ENCODE measurements at places on chromosomes 2 and 18.

DNA sequence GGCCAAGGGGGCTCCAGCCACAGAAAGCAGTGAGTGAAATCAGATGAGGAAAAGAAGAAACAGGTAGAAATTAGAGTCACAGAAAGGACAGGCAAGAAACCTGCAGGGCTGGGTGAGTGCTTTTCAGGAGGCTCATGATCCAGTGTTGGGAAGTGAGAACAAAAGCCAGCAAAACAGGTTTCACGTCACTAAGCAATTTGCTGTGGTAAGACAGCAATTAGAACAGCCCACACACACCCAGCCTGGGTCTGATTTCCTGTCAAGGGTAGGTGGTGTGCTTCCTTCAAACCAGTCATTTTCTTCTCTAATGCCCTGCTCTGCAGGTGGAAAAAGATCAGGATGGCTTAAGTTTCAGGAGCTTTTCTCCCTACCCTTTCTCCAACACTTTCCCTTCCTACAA, 52.9 kb upstream of the XDH start:
- DNase-seq = no peak

GRCh38 chr2:17164550-17164949, 353.7 kb downstream of the RAD51AP2 start:
- DNase-seq = no peak

DNA sequence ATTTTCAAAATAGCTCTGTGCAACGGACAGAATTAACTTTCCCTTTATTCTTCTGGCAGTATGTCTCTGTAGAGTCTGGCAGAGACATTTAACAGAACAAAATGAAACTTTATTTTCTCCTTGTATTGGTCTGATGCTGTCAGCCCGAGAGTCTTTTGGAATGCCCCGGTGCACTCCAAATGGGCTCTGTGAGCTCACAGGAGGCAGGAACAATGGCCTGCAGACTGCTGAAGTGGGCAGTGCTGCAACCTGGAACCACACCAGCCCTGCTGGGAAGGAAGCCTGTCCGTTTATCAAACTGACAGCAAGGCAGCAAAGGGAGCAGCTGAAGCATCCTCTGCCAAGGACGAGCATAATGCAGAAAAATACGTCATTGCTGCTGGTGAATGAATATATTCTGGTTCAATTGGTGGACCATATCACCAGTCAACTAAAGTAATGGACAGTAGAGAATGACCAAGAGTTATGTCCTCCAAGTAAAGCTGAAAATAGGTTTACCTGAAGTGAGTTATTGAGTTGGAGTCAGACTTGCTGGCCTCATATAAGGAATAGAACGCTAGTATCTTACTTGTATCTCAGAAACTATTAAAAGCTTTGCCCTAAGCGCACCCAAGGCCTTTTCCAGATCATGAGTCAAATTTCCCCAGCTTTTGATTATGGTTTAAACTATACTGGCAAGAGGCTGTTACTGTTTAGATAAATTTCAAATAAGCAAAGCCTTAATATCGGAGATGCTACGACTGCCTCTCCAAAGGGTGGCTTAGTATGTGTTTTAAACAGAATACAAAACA, 207.6 kb upstream of the TANK start:
- no peak for DNase-seq

DNA sequence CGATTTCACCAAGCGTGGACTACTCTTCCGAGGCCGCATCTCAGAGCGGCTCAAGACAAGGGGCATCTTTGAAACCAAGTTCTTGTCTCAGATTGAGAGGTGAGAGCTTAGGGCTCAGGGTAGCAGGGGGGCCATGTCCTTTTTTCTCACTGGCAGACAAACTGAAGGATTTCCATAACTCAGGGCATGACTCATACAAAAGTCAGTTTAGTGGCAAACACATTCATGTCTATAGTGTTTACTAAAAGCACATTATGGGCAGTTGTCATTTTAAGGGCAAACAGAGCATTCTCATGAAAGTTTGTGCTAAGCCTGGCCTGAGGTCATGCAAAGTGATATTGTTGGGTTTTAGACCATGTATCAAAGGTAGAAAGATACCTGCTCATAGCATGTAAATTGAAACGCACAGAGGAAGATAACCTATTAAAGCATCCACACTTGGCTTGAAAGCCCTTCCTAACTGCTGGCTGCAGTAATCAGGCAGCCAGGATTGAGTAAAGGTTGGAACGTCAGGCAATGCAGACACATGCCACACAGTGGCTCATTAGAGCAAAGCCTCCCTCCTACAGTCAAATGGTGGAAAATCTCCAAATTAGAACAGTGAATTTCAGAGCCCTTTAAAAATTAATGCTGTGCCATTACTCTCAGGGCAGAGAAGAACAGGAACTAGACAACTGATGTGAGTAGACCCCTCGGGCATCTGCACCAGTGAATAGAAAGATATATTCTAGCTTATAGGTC, 54.2 kb downstream of the HK2 start:
- peak; percentile 11 for DNase-seq

DNA sequence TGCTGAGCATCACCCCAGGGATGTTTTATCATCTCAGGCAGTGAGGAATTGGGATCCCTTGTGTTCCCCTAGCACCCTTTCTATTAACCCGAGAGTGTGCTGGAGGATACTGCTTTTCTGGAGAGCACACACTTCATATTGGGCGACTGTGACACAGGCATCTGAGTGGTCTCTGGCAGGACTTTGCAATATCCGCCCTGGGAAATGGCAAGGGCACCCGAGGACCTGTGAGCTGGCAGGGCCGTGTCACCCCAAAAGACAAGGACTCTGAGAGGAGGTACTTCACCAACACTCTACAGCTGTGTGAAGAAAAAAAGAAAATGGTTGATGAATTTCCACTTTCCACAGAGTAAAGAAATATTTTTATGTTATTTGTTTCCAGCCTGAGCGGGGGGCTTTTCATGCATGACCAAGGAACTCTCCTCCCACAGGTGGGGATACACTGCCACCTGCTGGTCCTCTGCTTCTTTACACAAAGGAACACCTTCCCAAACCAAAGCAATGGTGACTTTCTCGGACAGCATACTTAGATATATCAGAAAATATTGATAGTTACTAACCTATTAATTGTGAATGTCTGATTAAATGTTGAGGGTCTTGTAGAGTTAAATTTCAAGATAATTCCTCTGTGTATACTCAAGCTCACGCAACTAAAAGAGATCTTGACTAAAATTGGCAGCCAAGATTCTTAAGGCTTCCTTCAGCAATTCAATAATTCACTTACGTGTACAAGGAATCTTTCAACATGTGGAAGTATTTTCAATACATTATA, 45.9 kb upstream of the REG3G start:
- DNase-seq = peak; percentile 93

DNA sequence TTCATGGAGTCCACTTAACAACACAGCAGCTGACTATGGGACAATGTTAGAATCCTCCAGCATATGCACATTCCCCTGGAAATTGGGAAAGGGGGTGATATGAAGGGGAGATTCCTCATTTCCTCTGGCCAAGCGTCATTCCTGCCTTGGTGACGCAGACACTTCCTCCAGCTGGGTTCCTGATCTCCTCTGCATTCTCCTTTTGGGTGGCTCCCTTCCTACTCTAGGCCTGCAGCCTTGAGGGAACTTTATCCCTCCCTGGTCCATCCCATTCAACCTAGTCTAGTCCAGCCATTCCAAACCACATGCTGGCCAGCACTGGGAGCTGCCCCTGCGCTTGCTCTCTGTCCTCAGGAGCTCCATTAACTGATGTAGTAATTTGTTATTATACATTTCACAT, 216.8 kb downstream of the VAPA start:
- no peak for DNase-seq

- DNase-seq = no peak
Observed at GRCh38 chr18:27363872-27364271, 178.8 kb upstream of the CHST9 start.

GRCh38 chr2:29193681-29194080, 78.5 kb downstream of the CLIP4 start:
- no peak for DNase-seq

DNA sequence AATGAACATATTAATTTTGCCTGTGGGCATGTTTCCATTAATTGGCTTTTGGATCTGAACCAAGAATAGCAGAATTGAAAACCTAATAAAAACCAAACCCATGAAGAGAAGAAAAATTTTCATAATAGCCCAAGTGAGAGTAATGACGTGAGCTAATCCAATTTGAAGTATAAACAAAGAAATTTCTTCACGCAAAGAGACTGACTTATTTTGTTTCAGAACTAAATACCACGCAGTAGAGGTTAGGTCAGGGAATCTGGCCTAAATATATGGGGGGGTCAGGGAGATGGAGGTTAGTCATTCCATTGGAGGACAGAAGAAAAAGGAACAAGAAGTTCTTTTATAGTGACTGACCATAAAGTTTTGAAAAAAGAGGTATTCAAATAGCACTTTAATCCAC, 94.1 kb upstream of the CYP1B1 start:
- DNase-seq = no peak

DNA sequence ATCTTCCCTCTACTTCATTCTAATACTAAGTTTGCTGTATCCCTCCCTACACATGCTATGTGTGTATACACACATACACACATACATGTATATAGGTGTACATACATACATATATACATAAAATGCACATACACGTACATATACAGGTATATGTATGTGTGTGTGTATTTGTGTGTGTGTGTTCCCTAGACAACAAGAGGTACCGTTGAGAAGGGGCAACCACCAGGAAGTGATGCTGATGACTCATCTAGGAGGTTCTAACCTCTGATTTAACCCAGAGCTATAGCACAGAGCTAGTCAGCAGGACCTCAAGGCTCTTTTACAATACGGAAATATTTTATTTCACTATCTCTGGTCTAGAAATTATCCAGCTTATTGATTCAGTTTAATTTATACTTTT, 139.2 kb downstream of the LAMA3 start:
- no peak for DNase-seq

DNA sequence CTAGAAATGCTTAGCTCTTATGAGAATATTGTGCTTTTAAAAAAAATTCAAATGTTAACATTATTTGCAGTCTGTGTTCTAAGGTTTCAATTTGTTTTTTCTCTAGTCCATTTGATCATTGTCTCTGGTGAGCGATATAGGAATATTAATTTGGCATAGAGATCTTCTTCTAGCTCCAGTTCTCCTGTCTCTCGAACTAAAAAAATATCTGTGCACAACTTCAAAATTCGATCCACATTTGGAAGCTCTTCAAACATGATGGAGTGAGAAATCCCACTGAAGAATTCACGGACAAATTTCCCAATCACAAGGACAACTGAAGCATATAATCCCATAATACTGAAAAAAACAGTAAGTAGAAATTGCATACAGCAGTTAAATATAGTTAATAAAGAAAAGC, 145.6 kb downstream of the NAPG start:
- no peak for DNase-seq

DNA sequence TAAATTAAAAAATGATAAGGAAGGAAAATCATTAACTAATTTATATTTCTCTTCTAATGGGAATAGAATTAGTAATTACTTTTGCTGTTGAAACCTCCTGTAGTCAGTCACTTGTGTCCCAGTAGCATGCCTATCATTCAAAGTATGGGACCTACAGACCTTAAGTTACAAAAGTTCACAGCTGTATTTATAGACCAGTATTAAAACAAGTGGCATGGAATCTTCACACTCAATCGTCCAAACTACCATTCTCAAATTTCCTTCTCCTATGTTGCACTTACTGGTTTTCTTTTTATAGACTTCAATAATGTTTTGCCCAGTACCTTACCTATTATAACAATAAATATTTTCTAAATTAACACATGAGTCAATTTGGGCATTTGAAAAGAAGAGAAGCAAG, 639.9 kb downstream of the ERBB4 start:
- DNase-seq = no peak

DNA sequence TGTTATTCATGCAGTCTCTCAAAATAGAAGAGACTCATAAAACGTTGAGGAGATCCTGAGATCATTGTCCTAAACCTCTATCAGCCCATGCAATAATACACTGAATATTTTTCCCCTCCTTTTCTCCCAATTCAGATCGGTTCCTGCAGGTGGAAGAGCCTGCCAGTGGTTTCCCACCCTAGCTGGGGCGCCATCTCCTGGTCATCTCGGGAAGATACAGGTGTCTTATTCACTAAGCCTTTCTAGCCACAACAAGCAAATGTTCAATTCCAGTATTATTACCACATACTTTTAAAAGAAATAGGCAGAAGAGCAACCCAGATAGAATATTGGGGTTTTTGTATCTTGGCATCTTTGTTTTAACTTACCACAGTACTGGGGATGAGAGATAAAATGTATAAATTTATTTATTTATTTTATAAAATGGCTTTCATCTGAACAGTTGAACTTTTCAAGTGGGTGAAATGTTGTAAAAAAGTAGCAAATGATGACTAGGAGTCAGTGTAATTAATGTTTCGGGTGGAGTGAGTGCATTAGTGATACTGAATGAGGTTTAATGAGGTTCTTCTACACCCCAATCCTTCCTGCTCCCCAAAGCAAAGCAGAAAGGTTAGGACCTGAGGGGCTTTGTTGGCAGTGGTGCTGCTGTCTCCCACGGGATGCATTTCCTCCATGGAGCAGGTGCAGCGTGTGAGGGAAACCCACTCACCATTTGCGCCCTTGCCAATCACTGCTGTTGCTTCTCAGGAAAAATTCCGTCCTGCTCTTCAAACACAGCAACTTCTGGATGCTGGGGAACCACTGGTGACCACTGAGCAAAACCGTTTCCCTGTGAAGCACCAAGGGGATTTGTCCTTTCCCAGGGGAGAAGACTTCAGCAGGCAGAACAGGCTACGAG, 147.1 kb upstream of the FHL2 start:
- DNase-seq = peak; percentile 89

DNA sequence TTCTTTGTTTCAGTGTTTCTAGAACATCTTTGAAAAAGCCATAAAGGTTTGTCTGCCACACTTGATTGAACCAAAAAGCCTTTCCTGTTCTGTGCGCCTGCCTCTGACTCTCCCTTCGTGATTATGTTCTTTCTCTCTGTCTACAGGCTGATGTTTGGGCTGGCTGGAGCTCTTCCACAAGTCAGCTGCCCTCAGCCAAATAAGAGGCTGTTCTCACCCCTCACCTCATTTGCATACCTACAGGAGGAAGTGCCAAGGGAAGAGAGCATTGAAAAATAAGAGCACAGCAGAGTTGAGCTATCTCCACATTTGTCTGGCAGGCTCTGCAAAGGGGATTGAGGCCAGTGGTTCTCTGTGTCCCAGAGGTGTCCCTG, 15.8 kb downstream of the INPP5D start:
- peak; percentile 65 for DNase-seq

GRCh38 chr2:47602996-47603395, 179.9 kb upstream of the MSH6 start:
- no peak for DNase-seq

GRCh38 chr2:227509076-227509475, 37.1 kb downstream of the AGFG1 start:
- no peak for DNase-seq
